Hematopoietic multipotent progenitor cell treated with erythropoietin and hydrocortisone succinate and interleukin-3 and kit ligand, for 6 days (in vitro differentiated cells): ENCODE measurements at places on chromosomes 4 and X.

DNA sequence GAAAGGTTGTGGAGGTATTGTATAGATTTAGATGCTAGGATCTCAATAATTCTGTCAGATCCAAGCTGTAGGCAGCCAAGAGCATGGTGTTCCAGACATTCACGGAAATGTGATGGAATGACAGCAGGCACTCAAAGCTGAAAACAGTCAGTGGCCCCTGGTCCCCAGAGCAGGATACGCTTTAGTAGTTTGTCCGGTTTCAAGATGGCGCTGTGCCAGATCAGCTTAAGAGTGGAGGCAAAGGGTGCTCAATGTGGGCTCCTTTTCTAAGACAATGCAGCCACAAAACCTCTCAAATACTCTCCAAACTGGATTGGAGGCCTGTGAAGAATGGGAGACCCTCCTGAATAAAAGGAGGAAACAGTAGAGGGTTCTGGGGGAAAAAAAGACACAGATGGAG lies 291.2 kb upstream of the HS3ST1 start:
- DNase-seq: no peak

DNA sequence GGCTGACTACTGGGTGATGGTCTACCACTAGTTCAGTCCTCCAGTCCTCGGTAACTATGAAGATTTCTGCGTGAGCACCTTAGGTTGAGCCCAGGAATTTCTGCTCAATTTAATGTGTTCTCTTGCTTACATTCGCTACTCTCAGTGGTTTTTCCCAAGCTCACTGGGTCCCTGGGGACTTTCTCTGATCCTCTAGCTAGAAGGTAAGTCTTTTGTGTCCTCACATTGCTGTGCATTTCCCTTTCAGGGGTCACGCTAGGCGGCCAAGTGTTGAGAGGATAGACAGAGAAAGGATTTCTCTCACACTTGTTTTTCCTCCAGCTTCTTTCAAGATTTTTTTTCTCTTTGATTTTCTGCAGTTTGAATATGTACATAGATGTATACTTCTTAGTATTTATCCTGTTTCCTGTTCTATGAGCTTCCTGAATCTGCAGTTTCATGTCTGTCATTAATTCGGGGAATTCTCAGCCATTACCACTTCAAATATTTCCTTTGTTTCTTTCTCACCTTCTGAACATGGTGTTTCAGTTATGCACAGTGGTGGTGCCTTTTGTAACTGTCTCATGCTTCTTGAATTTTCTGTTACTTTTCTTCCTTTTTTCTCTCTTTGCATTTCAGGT lies 17.5 kb downstream of the MAGEA9 start:
- DNase-seq: no peak

DNA sequence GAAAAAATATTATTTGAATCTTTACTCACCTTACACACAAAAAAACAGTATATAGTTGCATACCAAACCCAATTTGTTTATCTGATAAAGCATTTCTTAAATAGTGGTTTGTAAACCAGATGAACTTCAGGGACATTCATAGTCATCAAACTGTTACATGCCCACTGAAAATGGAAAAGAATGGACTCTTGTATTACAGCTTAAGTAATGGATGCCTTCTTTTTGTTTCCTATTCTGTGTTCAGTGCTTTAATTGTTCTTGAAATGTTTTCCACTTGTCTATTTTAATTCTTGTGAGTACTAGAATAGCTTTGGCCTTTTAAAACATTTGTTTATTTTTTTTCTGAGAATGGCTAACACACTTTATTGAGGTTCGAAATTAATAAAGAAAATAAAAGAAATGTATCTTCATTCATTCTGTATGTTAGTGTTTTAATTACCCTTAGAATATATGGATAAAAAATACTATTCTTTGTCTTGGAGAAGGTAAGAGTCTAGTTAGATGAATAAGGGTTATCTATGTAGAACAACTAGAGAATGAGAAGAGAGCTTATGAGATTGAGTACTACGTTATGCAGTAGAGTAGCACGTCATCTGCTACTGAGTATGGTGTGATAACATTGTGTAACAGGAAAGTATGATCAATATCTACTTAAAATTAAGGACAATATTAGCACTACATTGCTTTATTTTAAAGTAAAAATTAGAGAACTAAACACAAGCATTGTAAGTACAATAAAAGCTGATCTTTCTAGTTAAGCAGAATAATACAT lies 9.9 kb downstream of the CPEB2 start:
- DNase-seq: no peak

- DNase-seq: no peak
Observed at GRCh38 chr4:153538487-153539357, 72.6 kb downstream of the TMEM131L start.

DNA sequence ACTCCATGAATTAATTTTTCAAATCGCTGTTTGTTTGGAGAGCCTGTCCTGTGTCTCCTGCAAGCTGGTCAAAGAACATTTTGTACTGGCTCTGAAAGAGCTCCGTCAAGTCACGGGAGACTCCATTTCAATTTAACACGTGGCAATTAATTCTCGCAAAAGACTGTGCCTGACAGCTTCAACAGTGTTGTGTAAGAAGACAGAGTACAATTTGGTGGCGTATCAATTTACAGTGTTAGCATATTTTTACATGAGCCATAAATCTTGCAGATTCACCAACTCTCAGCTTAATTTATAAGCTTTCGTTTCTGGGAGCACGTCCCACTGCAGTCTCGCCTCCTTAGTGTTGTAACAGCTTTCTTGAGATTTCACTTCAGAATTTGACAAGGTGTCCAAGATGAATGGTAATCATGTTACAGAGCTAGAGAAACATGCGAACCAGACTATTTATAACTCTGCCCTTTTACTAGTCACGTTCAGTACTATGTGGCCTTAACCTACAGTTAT lies 70.8 kb downstream of the RWDD4 start:
- DNase-seq: no peak

DNA sequence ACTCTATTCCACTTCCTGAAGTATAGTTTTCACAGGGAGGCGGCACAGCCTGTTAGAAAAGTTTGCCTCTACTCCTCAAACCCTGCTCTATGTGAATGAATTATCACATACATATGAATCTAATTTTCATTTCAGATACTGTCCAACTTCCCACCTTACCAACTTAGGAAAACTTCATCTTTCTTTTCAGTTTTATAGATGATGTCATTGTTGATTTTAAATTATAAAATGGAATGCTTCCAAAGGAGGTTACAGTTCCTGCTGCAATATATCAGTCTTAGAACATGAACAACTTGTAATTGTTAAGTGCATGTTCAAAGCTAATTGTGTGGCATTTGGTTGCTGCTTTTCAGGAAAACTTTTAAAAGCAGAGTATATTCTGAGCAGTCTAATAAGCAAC lies 92.4 kb downstream of the NEUROG2 start:
- no peak for DNase-seq

- no peak for DNase-seq
Observed at GRCh38 chr4:41148931-41149330, 65.4 kb downstream of the APBB2 start.

GRCh38 chr4:70681704-70682103 lies 6.6 kb upstream of the UTP3 start:
- DNase-seq: no peak

DNA sequence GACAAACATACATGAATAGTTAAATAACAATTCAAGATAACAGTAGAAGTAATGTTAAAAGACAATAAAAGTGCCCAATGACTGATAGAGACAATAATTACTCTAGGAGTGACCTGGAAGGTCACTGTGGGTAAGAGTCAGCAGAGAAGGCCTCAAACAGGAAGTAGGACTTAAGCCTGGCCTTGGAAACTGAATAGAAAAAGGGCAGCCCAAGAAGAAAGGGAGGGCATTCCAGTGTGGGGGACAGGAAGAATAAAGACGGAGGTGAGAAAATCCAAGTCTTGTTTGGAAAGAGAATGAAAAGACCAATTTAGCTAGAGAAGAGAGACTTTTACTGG lies 6.0 kb downstream of the P2RY4 start:
- DNase-seq: no peak

GRCh38 chr4:71283642-71284257 lies 55.1 kb upstream of the SLC4A4 start:
- DNase-seq: no peak
